HT1080 (cell line): ENCODE measurements at places on chromosomes 1 and 21. TPM values are rescaled to one million over a fixed set of nuclear protein-coding genes. Genes with fewer than 3 reads are reported as not detected.

DNA sequence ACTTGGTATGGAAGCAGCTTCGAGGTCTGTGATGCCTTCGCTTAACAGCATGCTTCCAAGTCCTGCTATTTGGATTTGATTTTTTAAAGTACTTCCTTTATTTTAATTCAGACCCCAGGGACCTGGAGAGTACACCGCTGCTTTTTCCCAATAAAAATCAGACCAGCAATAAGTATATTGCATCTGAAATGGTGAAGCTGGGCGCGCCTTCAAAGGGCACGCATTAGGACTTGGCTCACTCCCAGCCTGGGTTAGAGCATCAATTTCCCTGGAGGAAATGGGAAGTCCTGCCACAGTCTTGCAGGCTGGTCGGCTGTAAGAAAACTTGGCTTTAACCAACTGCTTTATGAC lies 325.1 kb downstream of the RRAGC start:
- DNase-seq: no peak

The FCGR3A gene
- total RNA-seq: not detected in 2 replicates

- no peak for DNase-seq
Measured at GRCh38 chr1:97826820-97827219, 94.0 kb downstream of the DPYD start.

The GJB3 gene
- total RNA-seq: not detected in 2 replicates

The OR2L13 gene
- total RNA-seq: not detected in 2 replicates

- no peak for DNase-seq
Measured at GRCh38 chr1:54883349-54884102, 3.5 kb downstream of the DHCR24 start.

- no peak for DNase-seq
Measured at GRCh38 chr1:203760506-203760905, 4.5 kb upstream of the LAX1 start.

- DNase-seq: no peak
Measured at GRCh38 chr1:86640161-86640670, 64.2 kb upstream of the SH3GLB1 start.

- DNase-seq: no peak
Measured at GRCh38 chr1:215606564-215607168, 39.6 kb downstream of the KCTD3 start.

GRCh38 chr1:206467915-206468314 lies 2.4 kb upstream of the IKBKE start:
- DNase-seq: no peak

DNA sequence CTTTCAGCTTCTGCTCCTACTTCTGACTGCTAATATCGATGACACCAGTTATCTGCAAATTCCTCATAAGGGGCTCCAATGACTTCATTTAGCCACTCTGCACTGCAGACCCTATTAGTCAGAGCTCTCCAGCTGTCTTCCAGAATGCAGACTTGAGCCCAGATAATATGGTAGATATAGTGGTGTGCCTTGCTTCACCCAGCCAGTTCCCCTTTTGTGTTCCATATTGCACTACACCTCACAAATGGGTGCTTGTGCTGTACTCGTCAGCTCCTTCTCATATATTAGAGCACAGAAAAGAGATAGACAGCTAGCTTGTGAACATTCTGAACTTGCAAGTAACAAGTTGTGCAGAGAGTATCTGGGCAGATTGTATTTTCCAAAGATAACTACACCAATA lies 23.7 kb upstream of the COG2 start:
- no peak for DNase-seq

DNA sequence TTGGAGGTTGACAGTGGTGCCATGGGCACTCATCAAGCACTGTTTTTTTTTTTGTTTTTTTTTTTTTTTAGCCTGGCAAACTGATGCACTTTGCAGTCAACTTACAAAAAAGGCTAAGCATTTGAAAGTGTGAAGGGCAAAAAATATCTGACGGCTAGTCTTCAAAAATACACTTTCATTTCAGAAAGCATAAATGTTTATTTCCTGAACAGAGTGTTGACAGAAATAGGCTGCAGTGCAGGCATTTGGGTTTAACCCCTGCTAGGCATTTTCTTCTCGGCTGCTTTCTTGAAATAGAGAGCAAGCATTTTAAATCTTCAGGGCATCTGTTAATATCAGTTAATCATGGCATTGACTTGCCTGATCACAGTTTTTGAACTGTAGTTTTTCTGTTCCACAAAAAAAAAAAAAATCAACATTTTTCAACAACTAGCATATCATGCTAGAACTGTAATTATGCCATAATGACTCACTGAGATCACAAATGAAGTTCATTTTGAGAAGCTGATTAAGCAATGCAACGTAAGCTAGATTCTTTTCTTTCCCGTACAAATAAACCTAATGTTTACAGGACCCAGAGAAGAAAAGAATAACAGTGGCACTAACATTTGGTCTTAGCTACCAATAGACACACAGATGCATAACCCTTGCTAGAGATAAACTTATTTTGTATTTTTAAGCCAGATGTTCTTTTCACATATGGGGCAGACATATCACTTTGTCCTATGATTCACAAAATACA lies 100.4 kb upstream of the USH2A start:
- no peak for DNase-seq

DNA sequence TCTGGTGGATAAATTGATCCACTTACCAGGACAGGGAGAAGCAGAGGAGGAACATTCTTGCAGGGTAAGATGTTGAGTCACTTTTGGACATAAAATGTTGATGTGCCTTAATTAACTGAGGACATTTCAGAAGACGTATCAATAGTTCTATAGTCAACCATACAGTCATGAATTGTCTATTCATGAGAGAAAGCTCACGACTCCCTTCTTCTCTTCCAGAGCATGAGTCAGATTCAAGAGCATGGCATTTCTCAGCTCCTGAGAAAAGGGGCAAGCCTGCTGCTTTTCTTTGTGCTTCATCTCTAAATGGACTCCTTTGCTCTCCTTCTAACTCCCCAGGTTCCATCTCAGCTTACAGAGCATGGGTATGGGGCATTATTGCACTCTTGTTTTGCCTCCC lies 55.7 kb downstream of the ADGRL4 start:
- DNase-seq: peak; percentile 7

The PRAMEF6 gene
- not detected in 2 replicates for total RNA-seq

- peak; percentile 92 for DNase-seq
Measured at GRCh38 chr1:218660678-218661053, 315.5 kb downstream of the TGFB2 start.

DNA sequence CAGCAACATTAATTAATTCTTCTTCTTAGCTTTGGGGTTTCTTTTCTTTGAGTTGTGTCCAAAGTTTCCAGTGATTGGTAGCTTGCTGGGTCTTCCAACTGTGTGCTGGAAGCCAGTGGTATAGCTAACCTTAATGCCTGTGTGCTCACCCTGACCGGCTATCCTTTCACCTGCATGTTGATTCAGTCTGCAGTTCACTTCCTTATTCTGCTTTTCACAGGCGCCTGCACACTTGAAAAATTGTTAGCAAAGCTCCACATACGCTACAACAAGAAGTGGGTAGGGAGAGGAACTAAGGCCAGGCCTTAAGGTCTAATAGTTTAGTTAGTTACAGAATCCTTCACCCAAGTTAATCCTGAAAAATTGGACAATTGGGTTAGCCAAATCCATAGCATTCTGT lies 35.7 kb downstream of the NCF2 start:
- no peak for DNase-seq

- DNase-seq: no peak
Measured at GRCh38 chr1:199762572-199762971, 264.9 kb upstream of the NR5A2 start.

The KRTAP7-1 gene
- not detected in 2 replicates for total RNA-seq

- peak; percentile 85 for DNase-seq
Measured at GRCh38 chr1:154182344-154183045, 9.4 kb downstream of the TPM3 start.

The AADACL3 gene
- total RNA-seq: not detected in 2 replicates

The ARPC5 gene
- total RNA-seq: 279 and 293 TPM in 2 replicates

The GBP2 gene
- total RNA-seq: 2.8 and 3.7 TPM in 2 replicates

The IGSF5 gene
- total RNA-seq: 0.13 TPM in 1 of 2 replicates, not detected in the other

DNA sequence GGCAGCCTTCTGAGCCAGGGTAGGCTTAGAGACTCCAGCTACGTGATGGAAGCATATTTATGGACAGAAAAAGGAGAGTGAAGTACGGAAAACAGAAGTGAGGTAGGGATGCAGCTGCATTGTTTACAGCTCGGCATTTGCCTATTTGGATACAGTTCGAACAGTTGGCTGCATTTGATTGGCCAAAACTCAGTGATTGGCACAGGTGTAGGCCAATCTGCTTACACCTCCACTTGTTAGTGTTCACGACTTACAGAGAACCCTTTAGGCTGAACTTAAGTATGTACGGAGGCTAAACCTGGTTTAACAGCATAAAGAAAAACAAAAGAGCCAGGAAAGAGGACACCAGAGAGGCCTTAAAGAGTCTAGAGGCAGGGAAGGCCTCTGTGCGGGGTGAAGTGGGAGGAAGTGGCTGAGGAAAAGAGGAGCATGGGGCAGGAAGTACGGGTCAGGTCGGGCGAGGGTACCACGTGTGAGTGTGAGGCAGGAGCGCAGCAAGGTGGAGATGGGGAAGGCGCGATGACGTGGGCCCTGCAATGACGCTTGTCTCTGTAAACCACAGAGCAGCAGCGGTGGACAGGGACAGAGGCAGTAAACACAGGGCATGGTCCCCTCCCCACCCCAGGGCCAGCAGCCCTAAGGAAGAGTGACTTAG lies 32.0 kb downstream of the RSPH1 start:
- peak; percentile 56 for DNase-seq

DNA sequence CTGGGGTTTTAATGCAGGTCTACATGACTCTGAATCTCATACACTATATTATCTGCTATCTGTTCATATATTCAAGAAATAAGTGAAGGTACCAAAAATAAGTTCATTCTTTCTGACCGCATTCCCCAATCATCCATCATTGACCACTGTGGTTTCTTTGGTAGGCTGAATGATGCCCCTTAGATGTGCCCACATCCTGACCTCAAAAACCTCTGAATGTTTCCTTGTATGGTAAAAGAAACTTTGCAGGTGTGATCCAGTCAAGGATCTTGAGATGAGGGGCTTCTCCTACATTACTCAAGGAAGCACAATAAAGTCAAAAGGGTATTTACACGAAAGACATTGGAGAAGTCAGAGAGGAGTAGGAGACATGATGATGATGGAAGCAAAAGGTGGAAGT lies 60.6 kb upstream of the LRRC8B start:
- DNase-seq: peak; percentile 37

- no peak for DNase-seq
Measured at GRCh38 chr1:21192871-21193270, 16.2 kb upstream of the EIF4G3 start.

The AK5 gene
- 6.3 and 14.9 TPM in 2 replicates for total RNA-seq

DNA sequence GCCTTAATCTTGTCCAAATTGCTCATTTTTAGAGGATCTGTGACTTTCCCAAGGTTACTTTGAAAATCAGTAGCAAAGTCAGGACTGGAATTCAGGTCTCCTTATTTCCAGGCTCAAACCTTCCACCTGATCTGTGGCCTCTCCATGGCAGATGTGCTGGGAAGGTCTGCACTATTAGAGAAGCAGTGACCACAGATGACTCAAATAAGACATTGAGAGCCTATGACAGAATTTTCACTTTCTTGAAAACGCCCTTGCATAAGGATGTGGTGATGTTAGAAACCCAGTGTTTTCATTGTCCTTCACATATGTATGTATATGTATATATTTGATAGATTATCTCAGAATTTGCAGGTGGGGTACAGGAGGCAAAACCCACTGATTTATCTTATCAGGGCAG lies 45.3 kb downstream of the TTC39A start:
- peak; percentile 13 for DNase-seq

The IVL gene
- 0.26 and 0.33 TPM in 2 replicates for total RNA-seq

GRCh38 chr21:44966135-44967081 lies 26.6 kb downstream of the SLX9 start:
- DNase-seq: no peak

The HPCA gene
- total RNA-seq: not detected in 2 replicates

The SLAMF7 gene
- 4.2 and 9.8 TPM in 2 replicates for total RNA-seq

DNA sequence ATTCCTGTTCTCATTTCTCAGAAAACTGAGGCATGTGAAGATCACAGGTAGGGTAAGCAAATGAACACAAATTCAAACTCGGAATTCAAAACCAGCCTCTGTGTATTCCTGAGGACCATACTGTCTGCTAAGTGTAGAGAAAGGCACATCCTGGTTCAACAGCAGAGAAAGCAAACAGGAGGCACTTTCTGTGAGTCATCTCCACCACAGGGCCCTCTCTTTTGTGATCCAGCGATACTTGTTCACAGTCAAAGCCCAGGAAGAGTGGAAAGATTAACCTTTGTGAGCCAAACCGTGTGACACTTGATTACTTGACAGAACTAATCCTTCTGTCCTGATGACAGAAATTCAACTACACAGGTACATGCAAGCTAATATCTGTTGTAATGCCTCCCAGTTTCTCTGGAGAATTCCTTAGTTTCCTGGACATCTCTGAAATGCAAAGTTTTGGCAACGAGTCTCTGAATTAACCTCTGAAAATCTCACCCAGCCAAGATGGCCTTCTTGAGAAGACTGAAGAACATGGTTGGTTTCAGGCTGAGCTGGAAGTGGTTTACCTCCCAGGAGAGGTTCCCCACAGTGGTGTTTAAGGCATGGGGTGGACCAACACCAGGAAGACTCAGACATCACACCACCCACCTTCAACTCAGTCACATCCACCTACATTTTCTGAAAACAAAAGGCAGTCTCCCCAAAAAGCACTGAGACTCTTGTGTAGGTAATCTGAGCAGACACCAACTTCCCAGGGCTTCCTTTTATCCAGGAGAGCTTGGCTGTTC lies 98.2 kb upstream of the ERG start:
- DNase-seq: peak; percentile 16

GRCh38 chr1:3294450-3294849 lies 160.0 kb upstream of the ARHGEF16 start:
- no peak for DNase-seq

DNA sequence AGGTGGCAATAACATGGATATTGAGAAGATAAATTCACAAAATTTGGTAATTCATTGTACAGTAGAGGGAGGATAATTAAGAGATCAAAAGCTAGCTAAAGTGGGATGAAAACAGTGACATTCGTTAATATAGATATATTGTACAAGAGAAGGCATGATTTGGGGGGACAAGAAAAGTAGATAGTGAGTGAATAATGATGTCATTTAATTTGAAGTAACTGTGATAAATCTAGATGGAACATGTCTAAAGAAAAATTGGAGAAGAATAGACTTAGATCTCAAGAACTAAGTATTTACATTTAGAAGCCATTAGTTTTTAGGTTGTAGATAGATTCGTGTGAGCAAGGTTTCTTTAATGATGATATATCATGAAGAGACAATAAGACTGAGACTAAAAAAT lies 594.0 kb upstream of the RGS18 start:
- DNase-seq: no peak

DNA sequence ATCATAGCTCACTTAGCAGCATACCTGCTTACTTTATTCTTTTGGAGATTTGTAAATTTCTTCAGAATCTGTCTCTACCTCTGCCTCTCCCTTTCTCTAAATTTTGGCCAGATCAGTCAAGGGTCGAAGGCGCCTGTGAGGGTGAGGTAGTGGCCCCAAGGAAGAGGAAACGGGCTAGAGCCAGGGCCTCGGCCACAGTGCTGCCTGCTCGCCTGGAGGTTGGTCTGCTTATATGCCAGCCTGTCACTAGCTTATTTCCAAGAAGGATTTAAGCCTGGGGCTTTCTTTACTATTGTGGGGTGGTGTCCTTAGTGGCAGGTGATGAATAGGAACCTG lies 19.6 kb downstream of the PEX14 start:
- DNase-seq: no peak

- DNase-seq: peak; percentile 99
Measured at GRCh38 chr1:26744075-26744959, 43.4 kb upstream of the PIGV start.

The TINAGL1 gene
- 14.5 and 16.0 TPM in 2 replicates for total RNA-seq
